Bone marrow (tissue), 2 donors: ENCODE measurements at places on chromosomes 5 and 9.
A peak's percentile ranks its signal among the peaks of the same experiment; 100 is the strongest.

GRCh38 chr5:137738947-137739346 lies 3.1 kb upstream of the KLHL3 start:
- no peak for DNase-seq

GRCh38 chr9:99906403-99907207 lies at the start of gene STX17:
Gene STX17 (plus strand): TSS chr9:99906654. CDS start chr9:99915240, 8,586 bp downstream.
- DNase-seq, result peak; percentile 61

GRCh38 chr5:158914008-158915000 lies 185.4 kb downstream of the EBF1 start:
- no peak for DNase-seq

GRCh38 chr9:120876842-120877240 lies at the start of gene PHF19:
Gene PHF19 (minus strand): TSS chr9:120877188. CDS start chr9:120874741, 2,447 bp downstream.
- DNase-seq, result peak; percentile 62
